Adipocyte (in vitro differentiated cells): ENCODE measurements at places on chromosomes 6 and 20.

GRCh38 chr6:76351275-76351674 is 278.8 kb upstream of the IMPG1 start:
- no peak for DNase-seq

GRCh38 chr20:56513161-56514150 is 11.1 kb upstream of the FAM209A start:
- DNase-seq: no peak

- DNase-seq: peak; percentile 78
Observed at GRCh38 chr20:6765469-6766058, 1.9 kb upstream of the BMP2 start.

DNA sequence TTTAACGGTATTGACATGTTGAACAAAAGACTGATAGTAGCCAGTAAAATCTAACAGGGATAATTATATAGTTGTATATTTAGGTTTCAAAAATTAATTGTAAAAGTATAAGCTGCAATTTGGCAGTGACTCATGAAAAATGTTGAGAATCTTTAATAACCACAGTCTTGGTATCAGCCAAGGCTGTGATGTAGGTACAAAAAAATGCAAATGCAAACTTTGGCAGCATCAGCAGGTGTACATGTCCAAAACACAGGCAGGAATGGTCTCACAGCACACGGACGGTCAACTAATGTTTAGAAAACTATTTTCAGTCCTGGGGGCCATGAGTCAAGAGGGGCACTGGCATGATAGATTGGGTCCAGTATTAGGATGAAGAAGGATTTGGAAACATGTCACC is 58.5 kb upstream of the BEND3 start:
- peak; percentile 13 for DNase-seq

GRCh38 chr6:28474441-28475219 is 31.3 kb upstream of the ZSCAN23 start:
- DNase-seq: peak; percentile 90

DNA sequence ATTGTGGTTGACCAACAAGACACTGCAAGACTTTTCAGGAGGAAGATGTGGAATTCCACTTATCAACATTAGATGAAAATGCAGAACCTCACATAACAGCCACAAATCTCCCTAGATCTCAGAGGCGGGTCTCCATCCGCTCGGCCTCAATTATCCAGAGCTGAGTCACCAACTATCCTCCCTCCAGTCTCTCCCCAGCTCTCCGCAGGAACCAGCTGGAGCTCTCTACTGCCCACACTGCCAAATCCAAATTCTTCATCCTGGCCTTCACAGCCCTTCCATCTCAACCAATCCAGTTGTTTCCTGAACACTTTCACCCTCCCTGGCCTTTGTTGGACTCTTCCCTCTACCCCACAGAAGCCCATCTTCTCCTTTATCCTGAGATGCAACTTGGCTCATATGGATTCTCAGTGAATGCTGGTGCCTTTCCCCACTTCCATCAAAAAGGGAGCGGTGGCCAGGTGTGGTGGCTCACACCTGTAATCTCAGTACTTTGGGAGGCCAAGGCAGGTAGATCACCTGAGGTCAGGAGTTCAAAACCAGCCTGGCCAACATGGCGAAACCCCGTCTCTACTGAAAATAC is 3.5 kb upstream of the TGIF2 start:
- DNase-seq: peak; percentile 54

DNA sequence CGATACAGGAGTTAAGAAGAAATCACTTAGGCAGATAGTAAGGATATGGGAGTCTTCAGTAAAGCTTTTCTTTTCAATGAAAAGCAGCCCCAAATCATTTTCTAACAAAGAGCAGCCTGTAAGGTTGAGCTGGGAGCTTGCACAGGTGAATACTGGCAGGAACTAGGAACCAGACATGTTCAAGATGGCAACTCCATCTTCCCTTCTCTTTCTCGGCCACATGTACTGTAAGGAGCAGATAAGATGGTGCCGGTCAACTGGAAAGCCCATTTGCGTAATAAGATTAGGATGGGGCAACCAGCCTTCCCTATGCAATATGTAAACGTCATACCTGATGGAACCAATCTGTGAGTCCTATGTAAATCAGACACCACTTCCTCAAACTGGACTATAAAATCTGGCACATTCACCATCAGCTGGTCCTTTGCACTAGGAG is 46.2 kb upstream of the RNGTT start:
- no peak for DNase-seq

- DNase-seq: no peak
Observed at GRCh38 chr6:133773776-133774175, 115.1 kb upstream of the TCF21 start.

- DNase-seq: peak; percentile 22
Observed at GRCh38 chr6:118712969-118713368, 61.6 kb upstream of the CEP85L start.

DNA sequence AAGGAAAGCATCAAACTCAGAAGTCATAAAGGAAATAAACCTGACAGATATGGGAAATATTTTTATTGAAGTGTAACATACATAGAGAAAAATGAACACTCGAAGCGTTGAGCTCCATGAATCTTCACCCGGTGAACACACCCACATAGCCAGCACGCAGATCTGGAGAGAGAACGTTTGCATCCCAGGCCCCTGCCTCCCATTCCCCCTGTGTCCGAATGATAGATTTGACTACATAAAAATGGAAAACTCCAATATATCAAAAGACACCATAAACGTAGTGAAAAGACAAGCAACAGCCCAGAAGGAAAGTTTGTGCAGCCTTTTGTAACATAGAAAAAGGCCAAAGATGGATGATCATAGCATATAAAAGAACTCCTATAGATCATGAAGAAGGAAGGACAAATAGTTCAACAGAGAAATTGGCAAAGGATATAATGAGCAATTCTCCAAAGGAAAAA is 17.1 kb downstream of the SYNJ2 start:
- DNase-seq: no peak

- DNase-seq: no peak
Observed at GRCh38 chr6:117194978-117195377, 70.4 kb upstream of the VGLL2 start.

GRCh38 chr6:151958332-151958731 is 150.8 kb downstream of the ESR1 start:
- peak; percentile 82 for DNase-seq

GRCh38 chr6:64630901-64631300 is 995.3 kb downstream of the PHF3 start:
- no peak for DNase-seq

GRCh38 chr6:17866876-17867444 is 120.5 kb downstream of the KIF13A start:
- no peak for DNase-seq

GRCh38 chr6:96907498-96907897 is 9.8 kb upstream of the NDUFAF4 start:
- DNase-seq: no peak

DNA sequence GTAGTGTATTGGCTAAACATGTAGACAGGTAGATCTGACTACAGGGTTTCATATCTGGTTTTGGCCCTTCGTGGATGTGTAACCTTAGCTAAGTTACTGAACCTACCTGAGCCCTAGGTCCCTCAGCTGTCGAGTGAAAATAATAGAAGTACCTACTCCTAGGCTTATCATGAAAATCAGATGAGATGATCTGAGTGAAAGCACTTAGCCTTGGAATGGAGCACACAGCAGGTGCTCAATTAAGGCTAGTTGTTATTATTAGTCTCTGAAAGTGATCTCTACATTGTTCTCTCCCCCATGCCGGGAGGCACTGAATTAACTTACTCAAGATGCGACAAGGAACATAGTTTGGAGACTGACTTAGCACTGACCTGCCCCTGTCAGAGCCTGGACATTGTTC is 174.7 kb upstream of the ZNF217 start:
- DNase-seq: no peak

- DNase-seq: no peak
Observed at GRCh38 chr6:124800222-124800621, 162.0 kb upstream of the RNF217 start.

DNA sequence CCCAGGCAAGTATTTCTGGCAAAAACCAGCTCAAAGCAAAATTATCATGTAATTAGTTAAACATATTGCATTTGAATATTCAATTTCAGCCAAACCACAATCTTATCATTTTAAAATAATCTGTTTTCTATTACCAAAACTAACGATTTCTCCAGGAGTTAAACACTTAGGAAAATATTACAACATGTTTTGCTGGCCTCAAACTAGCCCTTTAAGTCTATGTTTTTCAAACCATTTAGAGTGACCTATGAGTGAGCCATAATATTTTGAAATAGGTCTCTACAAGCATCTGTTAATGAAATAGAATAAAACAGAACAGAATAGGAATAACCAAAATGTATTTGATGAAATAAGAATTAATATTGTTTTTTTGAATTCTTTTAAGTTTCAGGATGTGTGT is 370.9 kb downstream of the COL12A1 start:
- peak; percentile 77 for DNase-seq

- DNase-seq: peak; percentile 95
Observed at GRCh38 chr20:2102585-2103460, 1.2 kb downstream of the STK35 start.

- no peak for DNase-seq
Observed at GRCh38 chr20:46546298-46546697, 4.2 kb downstream of the OCSTAMP start.

GRCh38 chr6:159329081-159329480 is 159.9 kb downstream of the FNDC1 start:
- no peak for DNase-seq

- DNase-seq: peak; percentile 69
Observed at GRCh38 chr6:125170376-125170775, 16.8 kb downstream of the TPD52L1 start.

GRCh38 chr20:33893314-33893713 is 82.2 kb downstream of the CHMP4B start:
- peak; percentile 66 for DNase-seq

DNA sequence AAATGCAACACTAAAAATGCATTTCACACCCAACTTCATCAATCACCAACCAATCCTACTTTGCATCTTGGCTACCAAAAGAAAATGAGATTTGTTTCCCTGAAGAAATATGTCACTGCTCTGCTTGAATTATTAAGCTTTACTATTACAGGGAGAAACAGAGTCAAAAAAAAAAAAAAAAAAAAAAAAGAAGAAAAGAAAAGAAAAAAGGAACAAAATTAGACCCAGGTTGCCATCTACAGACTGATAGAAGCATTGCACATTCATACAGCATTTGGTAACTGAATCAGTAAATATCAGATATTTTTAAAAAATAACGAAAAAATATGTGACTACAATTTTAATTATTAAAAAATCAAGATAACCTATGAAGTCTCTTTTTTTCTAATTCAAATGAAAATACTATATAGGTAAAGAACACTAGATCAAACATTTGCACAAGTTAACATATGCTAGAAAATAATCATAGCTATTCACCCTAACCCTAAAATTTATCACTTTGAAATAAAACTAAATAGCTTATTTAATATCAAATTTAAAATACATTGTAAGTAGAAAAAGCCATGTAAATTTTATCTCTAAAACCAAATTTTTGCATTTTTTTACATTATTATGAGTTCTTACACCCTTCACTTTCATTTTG is 83.3 kb downstream of the DCDC2 start:
- DNase-seq: peak; percentile 76

- DNase-seq: no peak
Observed at GRCh38 chr6:47440719-47441118, 36.9 kb upstream of the CD2AP start.

DNA sequence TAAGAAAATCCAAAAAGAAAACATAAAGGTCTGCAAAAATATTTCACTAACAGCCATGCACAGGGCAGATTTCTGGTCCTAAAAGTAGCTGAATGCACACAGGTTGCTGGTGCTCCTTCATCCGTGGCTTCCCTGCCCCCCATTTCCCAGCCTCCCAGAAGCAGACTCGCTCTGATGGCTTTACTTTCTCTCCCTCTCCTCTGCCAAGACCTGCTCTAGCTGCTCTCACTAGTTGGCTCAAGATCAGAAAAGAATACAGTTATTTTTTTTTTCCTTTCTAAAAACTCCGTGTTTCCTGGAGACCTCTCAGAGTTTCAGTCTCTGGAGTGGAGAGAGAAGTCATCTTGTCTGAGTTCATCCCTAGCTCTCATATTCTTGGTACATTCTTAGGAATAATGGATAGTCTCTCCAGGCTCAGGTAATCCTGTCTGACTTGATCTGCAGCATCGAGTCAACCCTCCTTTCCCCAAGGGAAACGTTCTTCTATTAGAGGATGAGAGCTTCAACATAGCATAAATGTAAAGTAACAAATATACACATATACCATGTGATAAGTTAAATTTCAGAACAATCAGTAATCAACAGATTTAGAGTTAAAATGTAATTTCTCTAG is 214.2 kb downstream of the TBC1D7 start:
- DNase-seq: no peak

DNA sequence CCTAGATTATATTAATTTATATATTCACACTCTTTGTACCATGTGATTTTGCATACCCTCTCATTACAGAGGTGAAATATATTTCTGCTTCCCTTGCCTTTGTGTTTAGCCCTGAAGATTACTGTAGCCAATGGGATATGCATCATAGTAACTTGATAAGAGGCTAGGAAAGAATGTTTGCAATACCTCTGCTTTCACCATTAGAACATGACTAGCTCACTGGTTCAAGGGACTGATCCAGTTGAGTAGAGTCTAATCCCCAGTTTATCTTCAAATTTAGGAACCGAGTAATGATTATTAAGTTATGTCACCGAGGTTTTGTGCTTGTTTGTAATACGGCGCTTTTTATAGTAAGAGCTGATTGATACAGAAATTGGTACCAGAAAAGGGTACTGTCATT is 552.6 kb upstream of the GJE1 start:
- no peak for DNase-seq

DNA sequence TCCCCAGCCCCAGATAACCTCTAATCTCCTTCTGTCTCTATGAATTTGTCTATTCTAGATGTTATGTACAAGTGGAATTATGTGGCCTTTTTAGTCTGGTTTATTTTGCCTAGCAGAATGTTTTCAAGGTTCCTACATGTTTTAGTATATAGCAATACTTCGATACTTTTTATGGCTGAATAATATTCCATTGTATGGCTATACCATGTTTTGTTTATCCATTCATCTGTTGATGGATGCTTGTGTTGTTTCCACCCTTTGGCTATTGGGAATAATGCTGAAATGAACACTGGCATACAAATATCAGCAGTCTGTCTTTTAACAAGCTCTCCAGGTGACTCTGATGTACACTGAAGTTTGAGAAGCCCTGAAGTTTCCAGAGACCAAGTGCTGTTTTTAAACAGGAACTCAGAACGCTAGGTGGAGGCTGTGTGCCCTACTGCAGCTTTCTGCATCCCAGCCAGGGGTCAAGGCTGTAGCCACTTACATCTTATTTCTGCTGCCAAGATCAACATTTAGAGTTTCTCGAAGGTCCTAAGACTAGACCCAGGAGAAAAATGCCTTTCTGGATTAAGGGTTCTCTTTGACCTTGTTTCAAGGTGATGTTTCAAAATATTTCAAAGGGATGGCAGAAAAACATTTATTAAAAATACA is 123.0 kb downstream of the SOBP start:
- DNase-seq: no peak
